Activated effector memory CD4-positive, alpha-beta T cell treated with Interleukin-2 at 50 U/mL for 16 hours (primary cell): ENCODE measurements at places on chromosomes 3 and 15.

- DNase-seq, result no peak
These were observed 36.7 kb upstream of the MRPS22 start for GRCh38 chr3:139307072-139307491.

- DNase-seq, result no peak
These were observed 15.3 kb upstream of the NRROS start for GRCh38 chr3:196624067-196624790.

GRCh38 chr3:159892171-159892795 is 96.4 kb upstream of the IL12A start:
- no peak for DNase-seq

GRCh38 chr3:18989237-18989795 is 159.0 kb upstream of the KCNH8 start:
- no peak for DNase-seq

- DNase-seq, result no peak
These were observed 463.3 kb upstream of the CBLB start for GRCh38 chr3:106332129-106332528.

DNA sequence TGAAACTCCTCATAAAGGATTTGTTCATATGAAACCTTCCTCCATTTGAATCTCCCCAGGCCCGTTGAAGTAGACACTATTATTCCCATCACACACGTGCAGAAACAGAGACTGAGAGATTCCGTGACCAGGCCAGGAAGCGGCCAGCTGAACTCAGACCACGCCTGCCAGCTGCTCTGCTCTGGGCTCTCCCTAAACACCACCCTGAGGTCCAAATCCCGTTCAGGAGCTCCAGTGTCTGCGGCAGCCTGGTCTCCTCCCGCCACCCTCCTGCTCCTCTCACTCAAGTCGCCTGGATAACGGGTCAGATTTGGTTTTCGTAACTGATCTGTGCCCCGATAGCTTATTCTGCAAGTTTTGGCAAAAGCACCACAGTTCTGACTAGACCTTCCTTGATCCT is 53.6 kb upstream of the SNRPA1 start:
- no peak for DNase-seq

DNA sequence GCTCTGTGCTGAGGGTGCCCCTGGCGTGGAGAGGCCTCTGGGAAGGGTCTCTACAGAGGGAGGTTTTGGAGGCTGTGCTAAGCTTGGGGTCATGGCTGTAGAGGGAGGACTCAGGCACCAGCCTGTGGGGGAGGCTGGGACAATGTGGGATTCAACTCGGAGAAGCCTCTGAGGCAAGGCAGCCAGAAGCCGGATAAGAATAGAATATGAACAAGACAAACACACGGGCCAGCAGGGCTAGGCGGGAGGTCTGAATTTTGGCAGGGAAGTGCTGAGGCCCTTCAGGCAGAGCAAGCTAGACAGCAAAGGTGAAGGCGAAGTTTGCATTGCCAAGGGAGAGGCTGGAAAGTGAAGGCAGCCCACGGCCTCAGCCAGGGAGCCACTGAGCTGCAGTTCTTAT is 612.1 kb upstream of the NR2F2 start:
- DNase-seq, result no peak

DNA sequence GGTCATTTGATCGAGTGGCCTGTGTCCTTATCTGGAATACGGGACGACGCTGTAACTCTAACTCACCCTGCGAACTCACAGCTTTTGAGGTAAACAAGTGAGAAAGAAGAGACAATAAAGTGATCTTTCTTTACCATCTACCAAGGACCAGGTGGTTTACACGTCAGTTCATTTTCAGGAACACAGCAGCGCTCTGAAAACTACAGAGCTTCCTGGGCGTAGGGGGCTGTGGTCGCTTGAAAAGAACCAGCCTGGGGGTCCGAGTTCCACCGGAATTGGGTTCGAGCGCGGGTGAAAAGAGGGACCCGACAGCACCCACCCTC is 357 bp downstream of the KIAA1143 start:
- no peak for DNase-seq

DNA sequence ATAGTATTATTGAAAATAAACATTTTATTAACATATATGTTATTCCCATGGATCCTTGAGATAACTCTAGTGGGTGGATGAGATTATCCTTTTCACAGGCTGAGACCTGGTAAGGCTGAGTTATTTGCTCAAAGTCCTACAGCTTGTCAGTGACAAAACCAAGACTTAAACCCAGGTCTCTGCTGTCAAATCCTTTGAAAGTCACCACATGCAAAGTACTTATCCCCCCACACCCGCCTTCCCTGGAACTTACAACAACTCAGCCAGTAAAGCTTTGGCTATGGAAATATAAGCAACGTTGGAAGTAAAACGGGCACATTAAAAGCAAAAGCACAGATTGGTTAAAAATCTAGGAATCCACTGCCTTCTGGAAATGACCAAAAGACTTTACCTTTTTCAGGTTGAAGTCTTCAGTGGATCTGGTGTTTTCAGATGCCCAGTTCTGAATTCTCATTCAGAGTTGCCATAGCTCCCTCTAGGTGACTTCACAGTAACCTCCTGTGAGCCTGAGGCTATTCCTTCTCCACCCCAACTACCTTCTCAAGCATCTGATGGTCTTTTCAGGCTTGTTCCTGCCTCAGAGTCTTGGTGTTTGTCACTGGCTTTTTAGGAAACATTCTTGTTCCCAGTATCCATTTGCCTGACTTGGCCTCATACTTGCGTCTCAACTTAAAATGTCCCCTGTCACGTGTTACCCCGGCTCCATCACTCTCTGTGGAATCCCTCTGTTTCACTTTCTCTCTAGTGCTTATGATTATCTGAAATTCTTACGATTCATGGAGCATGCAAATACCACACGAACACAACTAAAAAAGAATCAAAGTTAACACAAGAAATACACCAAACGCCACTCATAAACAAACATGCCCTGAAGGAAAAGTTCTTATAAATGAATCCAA is 131.2 kb downstream of the MAGI1 start:
- DNase-seq, result no peak

GRCh38 chr15:42759093-42759492 is 22.2 kb upstream of the CDAN1 start:
- no peak for DNase-seq

- DNase-seq, result no peak
These were observed 527.7 kb downstream of the EPHA3 start for GRCh38 chr3:89635137-89635536.
